ENCODE measurements at places on chromosomes 6 and 20.

DNA sequence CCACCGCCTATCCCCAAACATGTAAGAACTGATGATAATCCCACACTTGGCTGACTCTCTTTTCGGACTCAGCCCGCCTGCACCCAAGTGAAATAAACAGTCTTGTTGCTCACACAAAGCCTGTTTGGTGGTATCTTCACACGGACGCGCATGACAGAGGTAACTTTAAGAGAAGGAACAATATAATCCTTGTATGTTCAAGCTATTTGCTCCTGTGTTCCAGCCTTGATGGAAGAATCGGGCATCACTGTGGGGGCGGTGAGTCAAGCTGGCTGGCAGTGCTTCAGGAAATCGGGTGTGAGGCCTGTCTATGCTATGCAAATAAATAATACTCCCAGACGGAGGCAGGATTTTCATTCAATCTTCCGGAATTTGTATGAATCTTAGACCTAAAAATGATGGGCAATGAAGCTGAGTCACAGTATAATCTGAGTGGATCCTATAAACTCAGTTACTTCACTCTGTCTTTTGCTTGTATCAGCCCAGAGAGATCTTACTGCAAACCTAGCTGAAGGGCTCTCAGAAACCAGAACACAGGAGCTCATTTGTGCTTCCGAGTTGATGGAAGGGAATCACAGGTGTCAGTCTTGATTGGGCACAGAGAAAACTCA lies 45.2 kb upstream of the NT5E start:
- DNase-seq: no peak

DNA sequence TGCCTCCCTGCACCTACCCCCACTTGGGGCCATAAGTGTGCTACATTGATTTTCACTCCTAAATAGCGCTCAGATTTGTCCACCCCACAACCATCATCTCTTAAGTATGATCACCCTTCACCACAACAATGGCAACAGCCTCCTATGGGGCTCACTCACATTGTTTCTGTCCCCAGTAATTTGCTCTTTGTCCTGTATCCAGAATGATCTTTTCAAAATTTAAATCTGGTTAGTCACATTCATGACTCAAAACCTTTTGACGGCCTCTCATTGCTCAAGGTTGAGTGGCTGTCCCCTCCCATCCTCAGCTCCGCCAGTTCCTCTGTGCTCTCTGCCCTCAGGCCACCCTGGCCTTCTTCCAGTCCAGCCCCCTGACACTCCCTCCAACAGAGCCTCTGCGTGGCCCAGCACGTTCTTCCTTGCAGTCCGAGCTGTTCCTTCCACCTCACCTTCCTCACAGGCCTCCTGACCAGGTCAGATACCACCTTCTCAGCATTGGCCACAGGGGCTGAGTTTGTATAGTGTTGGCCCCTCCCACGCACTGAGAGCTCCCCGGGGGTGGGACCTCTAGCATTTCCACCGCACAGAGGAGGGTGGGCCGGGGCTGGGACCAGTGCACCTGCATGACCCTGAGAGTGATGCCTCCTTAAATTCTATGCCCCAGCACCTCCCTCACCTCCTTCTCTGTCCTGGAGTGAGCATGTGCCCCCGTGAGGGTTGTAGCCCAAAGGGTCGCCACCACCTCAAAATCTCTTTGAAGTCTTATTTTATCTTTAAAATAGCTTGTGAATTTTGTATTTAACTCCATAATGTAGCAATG lies 2.4 kb upstream of the PPP1R3G start:
- DNase-seq: no peak

DNA sequence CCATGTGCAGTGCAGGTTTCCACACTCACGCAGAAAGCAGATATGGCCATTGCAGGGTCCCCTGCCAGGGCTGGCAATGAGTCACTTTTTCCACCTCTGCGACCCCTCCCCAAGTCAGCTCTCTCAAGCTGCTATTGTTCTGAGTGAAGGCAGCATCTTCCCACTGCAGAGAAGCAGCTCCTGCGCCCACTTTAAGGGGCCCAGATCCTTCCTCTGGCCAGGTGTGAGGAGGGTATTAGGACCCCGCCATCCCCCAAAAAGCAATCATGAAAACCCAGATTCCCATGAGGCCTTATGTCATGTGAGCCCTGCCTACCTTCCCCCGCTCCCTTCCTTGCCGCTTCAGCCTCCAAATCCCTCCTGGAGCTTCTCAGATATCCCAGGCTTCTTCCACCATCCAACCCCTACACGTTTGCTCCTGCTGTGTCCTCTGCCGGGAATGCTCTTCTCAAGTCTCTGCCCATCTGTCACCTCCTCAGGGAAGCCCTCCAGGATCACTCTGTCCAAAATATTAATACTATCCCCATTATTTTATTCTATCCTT lies 220.3 kb downstream of the NFATC2 start:
- no peak for DNase-seq

DNA sequence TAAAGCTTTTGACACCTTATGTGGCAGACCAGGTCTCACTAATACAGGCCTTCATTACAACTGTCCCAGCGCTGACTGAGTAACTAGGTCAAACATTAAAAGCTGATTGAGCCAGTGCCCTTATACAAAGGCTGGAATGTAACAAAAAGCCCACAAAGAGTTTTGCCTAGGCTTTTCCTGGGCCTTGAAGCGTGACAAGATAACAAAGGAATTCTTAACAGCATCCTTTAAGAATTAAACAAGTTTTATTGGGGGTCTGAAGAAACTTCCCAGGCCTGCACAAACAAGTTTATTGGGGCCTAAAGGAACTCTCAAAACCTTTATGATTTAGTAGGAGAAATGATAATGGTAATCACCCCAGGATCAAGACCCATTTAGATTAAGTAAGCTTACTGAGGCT lies 267.6 kb upstream of the FAM83B start:
- DNase-seq: no peak

Data from cardiac septum (tissue), 1 donor.